ENCODE measurements at places on chromosomes 6 and 20. TPM values are rescaled to one million over a fixed set of nuclear protein-coding genes. Genes with fewer than 3 reads are reported as not detected.

Gene PPP1R3G
- total RNA-seq, result 0.40 TPM

Gene PGBD1
- total RNA-seq, result 7.6 TPM

Gene NKX2-4
- total RNA-seq, result not detected

Gene SLC17A9
- total RNA-seq, result not detected

Gene THBS2
- total RNA-seq, result 687 TPM

Gene ECT2L
- total RNA-seq, result 0.13 TPM
